ACHN (cell line): ENCODE measurements at places on chromosomes 5 and 9.

- no peak for DNase-seq
These were observed 238.8 kb downstream of the SMARCA2 start for GRCh38 chr9:2253636-2254580.

- no peak for DNase-seq
These were observed 51.9 kb downstream of the PSAT1 start for GRCh38 chr9:78348848-78349247.

DNA sequence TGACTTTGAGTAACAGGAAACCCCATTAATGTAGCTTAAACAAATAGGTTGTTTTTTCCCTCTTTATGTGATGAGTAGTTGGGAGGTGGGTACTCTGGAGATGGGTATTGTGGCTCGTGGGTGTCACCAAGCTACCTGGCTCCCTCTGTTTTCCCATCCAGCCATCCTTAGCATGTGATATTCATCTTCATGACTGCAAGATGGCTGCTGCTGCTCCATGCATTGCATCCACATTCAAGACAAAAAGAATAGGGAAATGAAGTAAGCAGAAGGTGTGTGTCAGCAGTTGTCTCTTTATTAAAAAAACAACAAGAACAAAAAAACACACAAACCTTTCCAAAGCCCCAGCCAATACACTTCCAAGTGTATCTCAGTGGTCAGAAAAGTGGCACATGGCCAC is 6.5 kb upstream of the ARHGAP26 start:
- DNase-seq, result no peak

DNA sequence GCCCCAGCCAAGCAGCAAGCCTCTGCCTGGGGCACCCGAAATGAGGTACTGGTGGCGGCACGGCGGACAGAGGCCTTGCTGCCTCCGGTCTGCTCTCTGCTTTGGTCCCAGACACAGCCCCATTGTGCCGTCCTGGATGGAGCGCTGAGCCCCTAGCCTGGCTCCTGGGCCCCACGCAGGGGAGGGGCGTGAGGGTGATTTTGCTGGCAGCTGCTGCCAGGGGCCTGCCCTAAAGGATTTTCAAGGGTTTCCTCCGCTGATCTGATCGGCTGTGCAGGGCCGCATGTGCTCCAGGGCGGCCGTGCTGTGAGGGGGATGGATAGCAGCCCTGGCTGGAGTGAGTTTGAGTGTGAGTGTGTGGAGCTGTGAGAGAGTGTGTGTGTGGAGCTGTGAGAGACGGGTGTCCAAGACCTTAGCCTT is 1.3 kb downstream of the GPSM1 start:
- no peak for DNase-seq

GRCh38 chr5:41695920-41696582 is 174.2 kb downstream of the OXCT1 start:
- DNase-seq, result peak; percentile 22

DNA sequence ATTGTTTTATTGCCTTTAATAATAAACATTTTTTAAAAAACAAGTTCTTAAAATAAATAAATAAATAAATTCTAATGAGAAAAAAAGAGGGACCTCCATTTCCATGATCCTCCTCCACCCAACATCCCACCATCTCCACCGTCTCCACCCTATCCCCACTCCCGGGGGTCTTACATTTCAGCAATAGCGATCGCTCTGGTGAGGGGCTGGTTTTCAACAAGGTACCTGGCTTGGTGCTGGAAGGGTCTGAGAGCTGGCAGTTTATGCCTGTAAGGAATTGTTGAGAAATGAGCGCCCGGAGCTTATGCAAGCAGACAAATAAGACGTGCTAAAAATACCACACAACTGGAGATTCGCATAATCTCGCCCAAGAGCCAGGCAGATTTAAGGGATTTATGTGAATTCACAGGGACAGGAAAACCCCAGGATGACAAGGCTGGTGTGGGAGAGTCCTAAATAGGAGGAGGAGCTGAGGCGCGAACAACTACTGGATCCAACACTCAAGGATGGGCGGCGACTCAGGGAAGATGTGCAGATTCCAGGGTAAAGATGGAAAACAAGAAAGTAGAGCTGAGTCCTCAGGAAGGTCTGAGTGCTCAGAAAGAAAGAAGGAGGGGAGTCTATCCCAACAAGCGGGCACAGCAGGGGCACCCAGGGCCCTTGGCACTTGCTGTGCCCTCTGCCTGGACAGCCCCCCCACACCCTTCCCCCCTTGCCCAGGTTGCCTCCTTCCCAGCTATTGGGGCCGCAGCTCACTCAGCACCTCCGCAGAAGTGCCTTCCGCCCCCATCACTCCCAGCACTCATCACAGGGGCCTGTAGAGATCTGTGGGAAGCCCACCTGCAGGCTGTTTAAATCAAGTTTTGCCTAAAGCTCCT is 27.0 kb downstream of the TRIM14 start:
- DNase-seq, result no peak

DNA sequence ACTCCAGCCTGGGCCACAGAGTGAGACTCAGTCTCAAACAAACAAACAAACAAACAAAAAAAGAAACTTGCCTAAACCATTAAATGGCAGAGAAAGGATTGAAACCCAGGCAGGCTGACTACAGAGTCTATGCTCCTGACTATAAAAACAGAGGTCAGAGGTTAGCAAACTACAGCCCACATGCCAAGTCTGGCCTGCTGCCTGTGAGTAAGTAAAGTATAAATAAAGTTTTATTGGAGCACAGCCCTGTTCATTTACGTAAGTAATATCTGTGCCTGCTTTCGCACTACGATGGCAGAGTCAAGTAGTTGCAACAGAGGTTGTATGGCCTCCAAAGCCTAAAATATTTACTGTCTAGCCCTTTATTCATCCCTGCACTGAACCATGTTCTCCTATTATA is 11.6 kb downstream of the POLR1E start:
- DNase-seq, result no peak

- DNase-seq, result no peak
These were observed 1962.2 kb upstream of the WWC1 start for GRCh38 chr5:166329149-166329800.

- no peak for DNase-seq
These were observed 2.8 kb upstream of the SPOCK1 start for GRCh38 chr5:137501846-137502406.

GRCh38 chr5:133461796-133462516 is 150.4 kb downstream of the FSTL4 start:
- DNase-seq, result no peak

DNA sequence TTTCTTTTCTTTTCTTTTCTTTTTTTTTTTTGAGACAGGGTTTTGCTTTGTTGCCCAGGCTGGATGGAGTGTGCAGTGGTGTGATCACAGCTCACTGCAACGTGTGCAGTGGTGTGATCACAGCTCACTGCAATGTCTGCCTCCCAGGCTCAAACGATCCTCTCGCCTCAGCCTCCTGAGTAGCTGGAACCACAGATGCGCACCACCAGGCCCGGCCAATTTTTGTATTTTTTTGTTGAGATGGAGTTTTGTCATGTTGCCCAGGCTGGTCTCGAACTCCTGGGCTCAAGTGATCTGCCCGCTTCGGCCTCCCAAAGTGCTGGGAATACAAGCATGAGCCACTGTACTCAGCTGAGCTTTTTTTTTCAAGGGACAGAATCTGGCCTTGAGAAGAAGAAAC is 36.8 kb upstream of the TJP2 start:
- DNase-seq, result no peak

DNA sequence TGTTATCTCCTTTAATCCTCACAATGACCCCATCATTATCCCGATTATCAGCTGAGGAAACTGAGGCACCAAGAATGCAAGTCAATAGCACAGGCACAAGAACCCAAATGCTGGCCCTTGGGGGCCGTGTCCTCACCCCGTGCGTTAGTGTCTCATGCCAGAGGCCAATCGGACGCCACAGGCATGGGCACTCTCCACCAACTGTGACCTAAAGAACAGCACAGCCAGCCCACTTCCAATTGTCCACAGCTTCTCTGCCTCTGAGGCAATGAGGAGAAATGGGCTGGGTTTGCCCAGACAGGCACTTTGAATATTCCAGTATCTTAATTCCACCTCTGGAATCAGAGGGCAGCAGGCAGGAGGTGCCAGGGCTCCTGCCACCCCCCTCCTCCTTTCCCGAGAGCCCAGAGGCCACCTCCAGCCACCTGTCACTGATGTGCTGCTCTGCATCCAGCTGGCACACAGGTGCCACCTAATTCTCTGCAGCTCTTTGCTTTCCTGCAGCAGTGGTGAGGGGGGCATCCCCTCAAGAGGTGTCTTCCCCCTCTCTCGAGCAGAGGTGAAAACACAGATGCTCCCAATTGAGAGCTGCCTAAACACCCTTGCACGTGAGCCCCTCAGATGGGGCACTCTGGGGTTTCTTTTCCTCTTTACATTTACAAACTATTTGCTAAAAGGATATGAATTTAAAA is 107.5 kb downstream of the ROR2 start:
- no peak for DNase-seq

GRCh38 chr5:84695330-84695729 is 310.6 kb upstream of the EDIL3 start:
- no peak for DNase-seq

- DNase-seq, result no peak
These were observed 33.1 kb upstream of the ZNF462 start for GRCh38 chr9:106829666-106830408.

DNA sequence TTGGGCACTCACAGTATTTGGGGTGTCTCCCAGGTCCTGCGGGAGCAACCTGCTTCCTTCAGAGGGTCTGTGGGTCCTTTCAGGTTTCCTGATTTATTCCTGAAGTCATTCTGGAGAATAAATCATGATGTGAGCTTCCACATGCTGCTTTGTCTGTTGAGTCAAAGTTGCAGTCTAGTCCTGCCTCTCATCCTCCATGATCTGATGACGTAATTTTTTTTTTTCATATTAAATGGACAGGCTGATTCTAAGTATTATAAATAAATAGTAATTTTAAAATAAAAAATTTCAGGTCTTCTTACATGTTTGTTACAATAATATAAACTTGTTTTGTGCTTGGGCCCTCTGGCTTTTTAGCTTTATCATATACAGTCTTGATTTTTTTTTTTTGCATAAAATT is 26.3 kb upstream of the RIOK2 start:
- DNase-seq, result no peak

GRCh38 chr5:92544596-92544995 is 1036.4 kb downstream of the NR2F1-AS1 start:
- DNase-seq, result no peak

DNA sequence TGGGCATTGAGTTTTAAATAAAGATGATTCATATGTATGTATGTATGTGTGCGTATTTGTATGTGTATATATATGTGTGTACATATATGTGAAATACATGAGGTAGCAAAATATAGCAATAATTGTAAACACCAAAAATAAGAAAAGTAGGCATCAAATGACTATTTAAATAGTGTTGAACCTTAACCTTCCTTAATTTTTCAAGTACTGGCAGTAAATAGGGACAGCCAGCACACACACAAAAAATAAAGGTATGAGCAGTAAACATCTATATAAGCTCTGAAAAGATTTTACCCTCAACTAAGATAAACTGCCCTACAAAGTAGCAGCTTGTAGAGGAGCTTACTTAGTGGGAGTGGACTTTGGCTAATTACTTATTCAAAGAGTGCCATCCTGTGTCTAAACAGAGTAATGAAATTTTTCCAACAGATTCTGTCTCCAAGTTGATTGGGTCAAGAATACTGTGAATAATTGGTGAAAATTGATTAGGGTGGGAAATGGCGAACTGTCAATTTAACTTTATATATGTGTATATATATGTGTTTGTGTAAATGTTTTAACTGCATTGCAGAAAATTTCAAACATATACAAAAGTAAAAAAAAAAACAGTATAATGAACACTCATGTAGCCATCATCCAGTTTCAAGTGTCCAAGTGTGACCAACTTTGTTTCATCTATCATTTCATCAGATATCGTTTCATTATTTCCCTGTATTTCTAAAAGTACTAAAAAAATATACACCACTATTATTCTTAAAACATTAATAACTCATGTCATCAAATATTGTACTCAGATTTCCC is 2.0 kb upstream of the ADAMTS6 start:
- peak; percentile 77 for DNase-seq

DNA sequence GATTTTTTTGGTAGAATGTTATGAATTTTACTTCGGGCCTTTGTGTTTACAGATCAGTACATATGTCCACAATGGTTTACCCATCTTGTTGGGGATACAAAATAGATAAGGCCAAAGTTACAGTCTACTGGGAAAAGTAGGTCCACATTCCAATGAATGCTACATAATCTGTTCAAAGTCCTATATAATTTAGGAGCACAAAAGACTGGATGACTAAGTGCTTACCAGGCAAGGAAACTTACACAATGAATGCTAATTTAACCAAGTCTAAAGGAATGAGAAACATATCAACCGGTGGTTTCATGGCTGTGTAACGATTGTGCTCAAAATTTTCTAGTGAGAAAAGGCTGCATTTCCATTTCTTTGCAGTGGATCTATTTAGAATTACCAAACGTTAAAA is 97.4 kb upstream of the TRPM3 start:
- no peak for DNase-seq

- DNase-seq, result peak; percentile 48
These were observed 7.4 kb upstream of the SPDL1 start for GRCh38 chr5:169576181-169576598.

GRCh38 chr9:131395157-131396098 is 1.5 kb downstream of the PRRC2B start:
- DNase-seq, result peak; percentile 25

GRCh38 chr9:134533850-134534588 is 107.6 kb upstream of the COL5A1 start:
- DNase-seq, result no peak
